ENCODE measurements at places on chromosomes 4 and X.

- peak; percentile 67 for DNase-seq
These were observed 142.3 kb downstream of the PDGFC start for GRCh38 chr4:156829201-156829873.

DNA sequence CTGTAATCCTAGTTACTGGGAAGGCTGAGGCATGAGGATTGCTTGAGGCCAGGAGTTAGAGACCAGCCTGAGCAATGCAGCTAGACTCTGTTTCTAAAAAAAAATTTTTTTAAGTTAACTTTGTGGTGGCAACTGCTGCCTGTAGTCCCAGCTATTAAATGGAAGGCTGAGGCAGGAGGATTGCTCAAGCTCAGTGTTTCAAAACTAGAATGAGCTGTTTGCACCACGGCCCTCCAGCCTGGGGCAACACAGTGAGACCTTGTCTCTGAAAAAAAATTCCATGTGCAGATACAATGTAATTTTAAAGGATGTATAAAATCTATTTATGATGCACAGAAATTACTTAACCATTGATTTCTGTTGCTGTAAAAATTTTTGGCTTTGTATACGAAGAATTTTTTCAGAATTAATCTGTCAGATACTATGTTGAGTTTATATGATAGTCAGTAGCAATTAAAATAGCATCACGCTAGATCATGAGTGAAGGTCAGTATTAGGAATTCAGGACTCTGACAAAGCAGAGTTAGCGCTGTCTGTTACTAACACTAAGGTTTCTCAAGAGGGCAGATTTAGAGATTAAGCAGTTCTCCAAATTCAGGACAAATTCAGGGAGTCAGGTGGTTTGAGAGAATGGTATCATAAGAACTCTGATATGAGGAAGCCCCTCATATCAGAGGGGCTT is 8.3 kb upstream of the AGA start:
- DNase-seq, result no peak

- no peak for DNase-seq
These were observed 1508.9 kb downstream of the STIM2 start for GRCh38 chr4:28369499-28369898.

DNA sequence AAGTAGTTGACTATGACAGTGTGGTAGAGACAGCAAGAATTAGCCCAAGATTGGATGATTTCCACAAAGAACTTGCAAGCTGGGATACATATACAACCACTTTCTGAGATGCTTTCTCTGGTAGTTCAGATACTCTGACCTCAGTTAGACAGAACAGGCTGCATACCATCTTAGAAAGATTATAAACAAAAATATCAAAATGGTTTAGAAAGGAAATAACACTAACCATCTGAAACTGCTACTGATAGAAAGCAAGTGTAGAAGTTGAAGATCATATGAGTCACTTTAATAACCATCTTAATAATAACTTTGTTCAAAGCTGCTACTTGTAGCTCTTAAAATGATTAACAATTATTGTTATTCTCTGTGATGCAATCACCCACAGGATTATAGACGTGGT is 255.4 kb upstream of the TTC29 start:
- DNase-seq, result no peak

DNA sequence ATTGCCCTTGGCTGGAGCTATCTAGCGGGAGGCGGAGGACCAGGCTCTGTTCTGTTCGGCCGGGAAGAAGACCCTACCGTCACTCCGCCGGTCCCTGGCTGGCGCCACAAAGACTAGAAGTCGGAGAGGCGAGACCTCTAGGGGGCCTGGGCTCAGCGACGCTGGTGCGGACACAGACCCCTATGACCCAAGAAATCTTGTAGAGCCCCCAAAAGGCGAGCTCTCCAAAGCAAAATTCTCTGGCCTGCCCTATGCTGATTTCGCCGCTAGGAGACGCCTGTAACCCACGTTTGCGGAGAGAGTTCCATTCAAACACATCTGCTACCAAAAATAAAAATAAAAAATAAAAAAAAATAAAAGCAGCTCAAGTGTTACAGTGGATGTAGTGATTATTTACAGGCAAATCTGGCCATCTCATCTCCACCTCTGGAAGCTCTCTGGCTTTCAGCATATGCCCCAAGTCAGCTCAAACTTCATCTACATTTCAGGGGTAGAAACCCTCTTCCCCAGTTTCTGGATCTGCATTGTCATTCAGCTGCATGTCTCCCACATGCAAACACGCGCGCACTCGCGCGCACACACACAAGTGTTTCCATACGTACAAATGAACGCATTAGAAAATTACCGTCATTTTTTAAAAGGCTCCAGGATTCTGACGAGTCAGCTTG is 2.4 kb upstream of the PCDH10 start:
- peak; percentile 82 for DNase-seq
